ENCODE measurements at places on chromosomes 3 and 15.

- no peak for DNase-seq
Observed at GRCh38 chr3:81462921-81463320, 298.5 kb downstream of the GBE1 start.

- no peak for DNase-seq
Observed at GRCh38 chr15:64144565-64145281, 6.8 kb upstream of the SNX22 start.

GRCh38 chr3:12898290-12898964, 57.1 kb upstream of the RPL32 start:
- no peak for DNase-seq

GRCh38 chr15:71410347-71410746, 295.1 kb downstream of the THSD4 start:
- no peak for DNase-seq

GRCh38 chr3:143237077-143237627, 117.6 kb downstream of the CHST2 start:
- DNase-seq = no peak

- no peak for DNase-seq
Observed at GRCh38 chr15:90058308-90058707, 44.0 kb downstream of the IDH2 start.

DNA sequence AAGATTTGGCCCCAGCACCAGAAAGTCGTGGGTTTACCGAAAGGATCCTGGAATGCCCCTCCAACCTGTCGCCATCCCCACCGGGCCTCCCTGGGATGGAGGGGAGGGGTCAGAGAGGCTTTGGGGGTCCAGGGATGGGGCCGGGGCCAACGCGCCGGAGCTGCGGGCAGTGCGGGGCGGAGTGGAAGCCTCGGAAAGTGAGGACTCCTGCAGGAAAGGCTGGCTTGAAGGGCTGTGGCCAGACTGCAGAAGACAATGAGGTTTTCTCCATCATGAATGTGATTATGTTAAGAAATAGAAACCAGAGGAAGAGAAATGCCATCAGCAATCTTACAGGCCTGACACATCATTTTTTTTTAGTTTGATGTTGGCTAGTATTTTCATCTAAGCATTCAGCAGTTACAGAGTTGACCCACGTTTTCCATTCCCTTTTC, 738 bp downstream of the YEATS2 start:
- peak; percentile 45 for DNase-seq

DNA sequence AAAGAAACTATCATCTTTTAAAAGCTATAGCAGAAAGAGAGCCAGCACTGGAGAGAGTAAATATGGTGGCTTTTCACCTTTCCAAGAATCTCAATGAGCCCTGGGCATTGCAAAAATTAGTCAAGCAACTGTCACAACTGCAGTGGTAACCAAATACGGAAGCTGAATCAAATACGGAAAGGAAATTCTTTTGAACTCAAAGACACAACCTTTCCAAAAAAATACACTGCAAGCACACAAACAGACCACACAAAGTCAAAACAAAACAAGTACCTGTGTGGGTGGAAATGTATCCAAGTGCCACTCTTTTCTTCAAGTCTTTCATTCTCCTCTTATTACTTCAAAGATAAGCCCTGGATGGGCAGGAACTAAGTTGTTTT, 17.6 kb downstream of the VGLL4 start:
- no peak for DNase-seq

DNA sequence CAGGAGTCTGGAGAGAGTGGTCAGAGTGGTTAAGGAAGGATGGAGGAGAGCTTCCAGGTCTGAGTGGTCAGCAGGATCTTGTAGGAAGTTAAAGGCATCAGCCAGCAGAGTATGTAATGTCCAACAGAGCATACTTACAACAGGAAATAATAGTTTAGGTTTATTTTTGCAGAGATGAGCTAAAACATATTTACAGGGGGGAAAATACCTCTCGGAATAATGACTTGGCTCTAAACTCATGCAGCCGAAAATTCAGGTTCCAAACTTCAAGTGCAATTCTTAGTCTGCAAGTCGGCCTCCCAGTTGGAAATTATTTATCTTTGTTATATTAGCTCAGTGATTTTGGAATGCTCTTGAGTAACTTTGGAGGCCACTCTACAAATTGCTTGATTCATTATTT, 385.0 kb upstream of the C2CD4B start:
- DNase-seq = no peak

- no peak for DNase-seq
Observed at GRCh38 chr3:16825617-16826204, 59.0 kb upstream of the PLCL2 start.
